ENCODE measurements at places on chromosomes 11 and 22.

- DNase-seq = no peak
Measured at GRCh38 chr11:128482092-128482491, 105.3 kb downstream of the ETS1 start.

DNA sequence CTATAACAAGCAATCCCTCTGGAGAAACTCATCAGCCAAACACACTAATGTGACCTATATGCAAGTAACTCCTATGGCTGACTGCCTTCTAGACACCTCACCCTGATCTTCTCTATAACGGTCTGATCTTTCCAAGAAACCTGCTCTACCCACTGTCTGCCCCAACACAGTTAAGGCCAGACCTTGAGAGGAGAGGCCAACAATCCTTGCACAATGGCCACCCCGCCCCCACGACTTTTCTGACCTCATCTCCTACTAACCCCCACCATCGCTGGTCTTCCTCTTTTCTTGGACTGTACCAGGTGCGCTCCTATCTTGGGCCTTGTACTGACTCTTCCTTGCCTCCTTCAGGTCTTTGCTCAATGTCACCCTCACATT, 12.5 kb downstream of the HIRA start:
- no peak for DNase-seq

DNA sequence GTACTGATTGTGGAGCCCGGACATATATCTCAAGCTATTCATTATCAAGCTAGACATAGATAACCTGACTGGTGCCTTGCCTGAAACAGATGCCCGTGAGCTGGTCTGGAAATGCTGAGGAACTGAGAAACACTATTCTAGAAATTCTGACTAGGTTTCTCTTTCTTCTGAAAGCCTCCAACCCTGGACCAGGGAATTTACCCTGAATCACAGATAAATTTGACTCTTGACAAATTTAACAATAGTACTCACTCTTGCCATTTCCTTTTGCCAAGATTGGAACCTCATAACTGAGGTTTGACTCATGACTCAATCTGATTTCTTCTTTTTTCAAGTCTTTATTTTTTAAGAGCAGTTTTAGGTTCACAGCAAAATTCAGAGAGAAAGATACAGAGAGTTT, 189.6 kb upstream of the SYN3 start:
- DNase-seq = no peak

DNA sequence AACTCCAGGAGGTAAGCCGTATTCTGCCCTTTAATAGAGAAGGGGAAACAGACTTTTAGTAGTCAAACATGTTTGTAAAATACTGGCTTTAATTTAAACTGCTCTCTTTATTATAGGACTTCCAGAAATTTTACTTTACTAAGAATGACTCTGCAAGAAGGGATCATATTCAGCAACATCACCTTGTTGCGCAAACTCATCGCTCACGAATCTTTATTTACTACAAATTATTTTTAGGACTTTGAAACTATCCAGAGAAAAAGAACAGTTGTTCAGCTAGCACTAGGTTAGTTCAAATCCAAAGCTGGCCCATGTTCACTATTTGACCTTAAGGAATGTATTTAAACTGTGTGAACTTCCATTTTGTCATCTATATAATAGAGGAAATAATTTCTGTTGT, 498.3 kb upstream of the TENM4 start:
- DNase-seq = no peak

- DNase-seq = no peak
Measured at GRCh38 chr22:29431986-29432385, 6.4 kb upstream of the RFPL1 start.

DNA sequence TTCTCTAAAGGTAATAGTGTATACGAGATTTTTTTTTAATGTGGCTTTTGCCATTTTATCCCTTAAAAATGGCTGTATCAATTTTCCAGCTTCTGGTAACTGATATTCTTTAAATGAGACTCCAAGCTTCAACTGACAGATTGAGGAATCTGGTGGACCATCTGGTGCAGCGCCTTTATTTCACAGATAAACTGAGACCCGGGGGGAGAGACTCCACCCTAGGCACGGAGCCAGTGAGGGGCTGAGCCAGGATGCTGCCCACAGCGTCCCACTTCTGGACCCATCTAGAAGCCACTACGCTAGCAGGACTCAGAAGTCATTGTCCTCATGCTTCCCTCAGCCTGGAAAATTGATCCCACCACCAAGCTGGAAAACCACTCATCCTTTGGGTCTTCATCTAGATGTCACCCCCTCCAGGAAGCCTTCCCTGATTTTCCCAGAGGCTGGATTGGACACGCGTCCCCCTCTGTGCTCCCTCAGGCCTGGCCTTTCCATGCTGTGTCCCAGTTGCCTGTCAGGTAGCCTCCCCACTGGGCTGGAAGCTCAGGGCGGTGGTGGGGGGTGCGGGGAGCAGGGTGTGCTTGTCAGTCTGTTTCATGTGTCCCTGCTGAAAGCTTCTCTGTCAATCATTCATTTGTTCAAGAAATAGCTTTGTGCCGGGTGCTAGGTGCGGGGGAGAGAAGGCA, 12.3 kb upstream of the CD5 start:
- DNase-seq = no peak

DNA sequence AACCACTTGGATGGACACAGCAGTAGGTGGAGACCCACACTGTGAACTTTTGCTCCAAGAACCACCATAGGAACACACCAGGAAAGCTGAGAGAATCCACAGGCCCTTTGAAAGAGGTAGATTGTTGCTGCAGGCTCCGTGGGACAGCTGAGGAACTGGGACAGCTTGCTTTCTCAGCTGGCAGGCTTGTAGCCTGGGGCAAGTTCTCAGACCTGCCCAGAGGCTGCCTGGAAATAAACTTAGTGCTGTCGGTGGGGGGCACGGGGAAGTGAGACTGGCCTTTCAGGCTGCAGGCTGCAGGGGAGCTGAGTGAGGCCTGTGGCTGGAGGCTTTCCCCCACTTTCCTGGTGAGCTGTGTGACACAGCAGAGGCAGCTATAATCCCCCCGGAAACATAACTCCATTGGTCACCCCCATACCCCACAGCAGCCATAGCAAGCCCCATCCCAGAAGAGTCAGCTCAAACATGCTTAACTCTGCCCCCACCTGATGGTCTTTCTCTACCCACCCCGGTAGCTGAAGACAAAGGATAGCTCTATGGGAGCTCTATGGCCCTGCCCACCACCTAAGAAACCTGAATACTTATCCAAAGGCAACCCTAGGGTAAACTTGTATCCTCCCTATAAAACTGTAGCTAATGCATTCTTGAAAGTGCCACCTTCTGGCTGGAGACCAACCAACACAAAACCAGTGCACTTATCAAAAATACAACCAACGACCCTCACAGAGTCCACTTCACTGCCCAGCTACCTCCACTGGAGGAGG, 21.4 kb upstream of the ACRV1 start:
- DNase-seq = no peak

- DNase-seq = no peak
Measured at GRCh38 chr22:17140022-17140421, 18.9 kb upstream of the TMEM121B start.

GRCh38 chr11:130606781-130607511, 158.5 kb downstream of the ADAMTS15 start:
- no peak for DNase-seq

DNA sequence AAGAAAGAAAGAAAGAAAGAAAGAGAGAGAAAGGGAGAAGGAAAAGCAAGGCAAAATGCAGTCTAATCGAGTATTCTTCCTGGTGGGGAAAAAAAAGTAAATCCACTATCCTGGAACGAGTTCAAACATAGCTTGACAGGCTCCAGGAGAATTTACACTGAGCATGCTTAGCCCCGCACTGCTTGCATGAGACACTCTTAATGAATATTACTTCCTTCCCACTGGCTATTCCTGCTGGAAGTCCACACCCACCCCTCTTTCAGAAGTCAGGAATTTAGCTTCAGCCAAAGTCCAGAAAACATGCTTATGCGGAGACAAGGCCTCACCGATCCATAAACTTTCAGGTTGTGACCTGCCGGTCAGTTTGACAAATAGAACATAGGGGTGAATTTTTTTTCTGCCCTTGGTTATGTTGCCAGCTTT, 251.8 kb upstream of the BLID start:
- no peak for DNase-seq

DNA sequence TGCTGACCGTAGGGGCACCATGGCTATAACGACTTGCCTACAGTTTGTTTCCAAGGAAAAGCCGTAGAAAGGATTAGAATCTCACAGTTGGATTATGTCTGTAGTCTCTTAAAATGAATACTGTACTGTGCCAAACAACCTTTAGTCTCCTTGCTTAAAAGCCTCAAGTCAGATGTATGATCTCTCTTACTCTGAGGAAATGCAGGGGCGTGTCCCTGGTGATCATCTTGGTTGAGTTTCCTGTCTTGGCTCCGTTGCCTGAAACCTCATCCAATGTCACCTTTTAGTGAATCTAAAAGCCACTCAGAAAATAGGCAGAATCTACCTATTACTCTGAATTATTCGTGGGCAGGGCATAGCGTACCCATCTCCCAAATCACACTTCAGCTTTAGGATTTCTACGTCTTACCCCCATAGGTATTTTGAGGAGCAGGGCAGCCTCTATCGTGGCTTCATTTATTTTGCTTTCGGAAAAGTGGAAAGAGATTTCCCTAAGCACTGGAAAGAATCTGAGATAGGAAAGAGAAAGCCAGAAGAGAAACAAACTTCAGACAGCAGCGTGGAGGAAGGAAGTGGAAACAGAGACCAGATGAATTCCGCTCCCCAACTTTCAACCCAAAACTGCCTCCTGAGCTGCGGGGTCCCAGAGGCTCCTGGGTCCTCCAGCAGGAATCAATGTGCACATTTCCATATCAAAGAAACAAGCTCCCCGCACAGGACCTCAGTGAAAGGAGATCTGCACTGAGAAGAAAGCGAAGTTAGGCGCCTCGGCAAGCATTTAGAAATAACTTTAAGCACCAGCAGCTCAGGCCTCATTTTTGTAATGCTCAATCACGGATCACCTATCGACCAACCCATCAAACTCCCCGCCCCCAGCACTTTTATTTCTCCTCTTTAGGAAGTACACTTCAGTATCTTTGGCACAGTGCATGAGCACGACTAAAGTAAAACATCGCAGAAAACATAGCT, 245.8 kb downstream of the ETS1 start:
- DNase-seq = peak; percentile 84

DNA sequence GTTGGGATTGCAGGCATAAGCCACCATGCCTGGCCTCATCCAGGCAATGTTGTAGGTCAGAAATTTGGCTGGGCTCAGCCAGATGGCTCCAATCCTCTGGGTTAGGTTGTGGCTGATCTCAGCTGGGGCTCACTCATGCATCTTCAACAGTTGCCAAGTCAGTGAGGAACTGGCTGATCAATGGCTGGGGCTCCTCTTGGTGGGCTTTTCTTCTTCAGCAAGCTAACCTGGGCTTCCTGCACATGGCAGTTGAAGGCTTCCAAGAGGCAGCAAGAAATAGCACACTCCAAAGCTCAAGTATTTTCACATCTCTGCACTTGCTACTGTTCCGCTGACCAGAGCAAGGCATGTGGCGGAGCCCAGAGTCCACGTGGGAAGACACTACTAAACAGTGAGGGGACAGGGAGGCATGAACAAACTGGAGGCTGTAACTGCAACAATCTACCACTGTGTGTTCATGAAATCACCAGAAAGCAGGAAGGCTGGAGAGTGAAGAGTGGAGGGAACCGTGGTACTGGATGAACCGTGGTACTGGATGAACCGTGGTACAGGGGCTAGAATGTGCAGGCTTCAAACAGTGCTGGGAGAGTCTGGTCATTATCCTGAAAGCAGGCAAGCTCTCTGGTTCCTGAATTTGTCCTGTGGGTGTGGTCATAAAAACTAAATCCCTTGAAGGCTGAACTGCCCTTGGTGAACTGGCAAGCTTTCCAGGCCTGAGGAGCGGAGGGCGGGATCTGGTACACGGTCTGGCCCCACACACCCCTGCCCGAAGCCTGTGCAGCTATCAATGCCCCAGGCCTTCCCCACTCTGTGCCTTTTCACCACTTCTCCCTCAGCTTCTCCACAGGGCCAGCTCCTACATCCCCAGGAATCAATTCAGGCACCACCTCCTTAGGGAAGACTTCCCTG, 20.2 kb downstream of the CHST1 start:
- no peak for DNase-seq

DNA sequence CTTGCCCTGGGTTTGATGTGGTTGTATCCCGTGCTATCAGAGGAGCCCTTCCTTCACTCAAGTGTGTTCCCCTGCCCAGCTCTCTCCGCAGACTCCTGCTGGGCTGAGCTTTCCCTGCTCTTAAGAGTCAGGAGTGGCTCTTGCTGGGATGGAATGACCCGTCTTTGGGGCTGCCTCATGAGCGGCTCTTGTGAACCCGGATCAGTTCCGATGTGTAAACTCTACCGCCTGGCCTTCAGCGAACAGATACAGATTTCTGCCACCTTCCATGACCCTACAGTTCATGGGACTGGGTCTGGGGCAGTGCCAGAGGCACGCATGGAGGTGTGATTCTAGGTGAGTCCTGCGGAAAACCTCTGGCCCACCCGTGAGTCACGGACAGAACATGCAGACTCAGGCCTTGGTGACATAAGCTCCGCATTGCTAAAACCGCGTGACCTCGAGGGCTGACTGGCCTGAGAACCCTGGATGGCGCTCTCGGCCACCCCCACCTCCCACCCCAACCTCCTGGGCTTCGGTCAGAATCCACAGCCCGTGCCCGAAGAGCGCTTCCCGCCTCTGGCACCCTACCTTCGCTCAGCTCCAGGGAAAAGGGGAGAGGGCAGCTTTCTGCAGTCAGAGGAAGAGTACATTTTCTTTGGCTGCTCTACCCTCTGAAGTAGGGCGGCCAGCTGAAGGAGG, 1.3 kb upstream of the ZBTB16 start:
- DNase-seq = no peak

- peak; percentile 64 for DNase-seq
Measured at GRCh38 chr11:4636962-4637661, at the start of gene OR51D1. Gene OR51D1 (plus strand): TSS chr11:4637477. CDS start chr11:4639791, 2,314 bp downstream.

- DNase-seq = no peak
Measured at GRCh38 chr11:103536335-103536722, 427.1 kb downstream of the DYNC2H1 start.

GRCh38 chr11:79241205-79241851, 199.5 kb downstream of the TENM4 start:
- DNase-seq = no peak

- no peak for DNase-seq
Measured at GRCh38 chr11:118126082-118126838, 26.4 kb downstream of the SCN4B start.

- DNase-seq = no peak
Measured at GRCh38 chr22:45948081-45948648, 28.8 kb downstream of the WNT7B start.

- DNase-seq = no peak
Measured at GRCh38 chr11:126969865-126970479, 30.6 kb downstream of the KIRREL3 start.

DNA sequence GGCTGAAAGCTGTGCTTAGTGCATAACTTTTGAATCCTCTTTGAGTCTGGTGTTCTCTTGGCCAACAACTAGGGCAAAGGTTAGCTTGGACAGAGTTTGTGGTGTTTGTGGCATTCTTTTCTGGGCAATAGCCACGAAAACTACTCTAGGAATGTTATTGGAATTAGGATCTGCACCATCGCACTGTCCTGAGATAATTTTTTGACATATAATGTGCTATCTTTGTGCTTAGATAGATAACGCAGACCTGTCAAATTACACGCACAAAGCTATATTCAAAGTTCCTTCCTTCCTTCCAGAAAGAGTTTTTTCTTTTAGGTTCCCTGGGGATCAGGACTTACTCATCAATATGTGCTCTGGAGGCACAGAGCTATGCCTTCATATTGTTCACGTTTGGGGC, 166.8 kb upstream of the MTMR2 start:
- DNase-seq = no peak

GRCh38 chr11:129505266-129505665, 129.6 kb downstream of the BARX2 start:
- DNase-seq = no peak
